ENCODE measurements at places on chromosomes 3 and 15.

- no peak for DNase-seq
These were observed 240.7 kb downstream of the SHOX2 start for GRCh38 chr3:157865352-157866000.

GRCh38 chr3:196016485-196016884 is 65.4 kb downstream of the TFRC start:
- no peak for DNase-seq

DNA sequence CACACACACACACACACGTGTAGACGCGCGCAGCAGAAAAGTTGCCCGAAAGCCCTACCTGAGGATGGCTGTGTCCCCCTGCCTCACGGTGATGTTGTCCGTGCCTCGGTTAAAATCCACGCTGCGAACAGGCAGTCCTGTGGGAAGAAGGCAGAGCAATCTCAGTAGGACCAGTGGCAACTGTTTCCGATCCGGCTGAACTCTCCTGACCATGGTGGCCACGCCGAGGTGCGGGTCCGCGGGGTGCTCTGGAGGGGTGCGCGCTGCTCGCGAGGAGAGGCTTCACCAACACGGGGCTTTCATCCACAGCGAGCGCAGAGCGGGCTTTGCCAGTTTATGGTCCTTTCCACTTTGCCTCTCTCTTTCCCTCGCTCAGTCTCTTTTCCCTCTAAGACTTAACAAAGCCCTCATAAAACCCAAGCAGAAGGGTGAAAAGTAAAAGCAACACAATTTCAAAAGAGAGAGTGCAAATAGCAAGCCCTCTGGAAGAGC is 422 bp downstream of the LSAMP start:
- peak; percentile 57 for DNase-seq

GRCh38 chr3:39181408-39182335 is 10.7 kb downstream of the XIRP1 start:
- DNase-seq = peak; percentile 35

DNA sequence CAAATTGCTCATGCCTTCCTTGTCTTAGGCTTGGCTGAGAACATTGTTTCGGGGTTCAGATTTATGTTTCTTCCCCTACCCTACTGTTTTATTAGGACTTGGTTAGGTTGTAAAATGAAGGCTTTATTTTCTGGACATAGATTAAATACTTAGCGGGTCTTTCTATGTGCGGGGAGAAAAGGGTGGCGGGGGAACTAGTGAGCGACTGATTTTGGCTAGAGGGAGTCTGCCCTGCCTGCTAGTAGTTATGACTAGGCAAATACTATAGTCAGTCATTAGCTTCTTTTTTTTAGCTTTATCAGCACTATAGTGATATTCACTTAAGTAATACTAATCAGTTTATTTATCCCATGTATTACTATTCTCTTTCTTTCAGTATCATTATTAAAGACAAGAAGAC is 3.6 kb downstream of the CADM2 start:
- DNase-seq = no peak

Data from right forelimb (tissue), 1 donor.